ENCODE measurements at places on chromosomes 11 and 22. TPM values are rescaled to one million over a fixed set of nuclear protein-coding genes. Genes with fewer than 3 reads are reported as not detected.

DNA sequence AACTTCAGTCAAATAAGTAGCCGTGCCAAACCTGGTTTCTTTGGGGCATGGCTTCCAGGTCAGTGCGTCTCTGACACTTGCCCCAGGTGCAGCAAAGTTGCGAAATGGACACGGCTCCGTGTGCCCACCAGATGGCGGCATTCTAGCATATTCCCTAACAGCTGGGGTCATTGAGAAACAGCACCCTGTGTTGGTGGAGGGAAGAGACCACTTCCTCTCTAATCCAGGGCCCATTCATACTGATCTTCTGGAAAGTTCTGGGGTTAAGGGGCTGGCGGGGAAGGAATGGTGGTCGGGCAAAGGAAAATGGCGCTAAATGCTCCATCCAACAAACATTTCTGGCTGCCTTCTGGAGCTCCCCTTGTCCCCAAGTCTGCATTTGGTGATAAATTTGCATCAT, 141.2 kb upstream of the TIMP3 start:
- no peaks in the 10 kb centered on the region for H3K36me3 ChIP-seq
- H3K27ac ChIP-seq, result no peak overlapping the region
- no peaks in the 10 kb centered on the region for H3K27me3 ChIP-seq
- DNase-seq, result peak; percentile 49
- H3K4me1 ChIP-seq, result no peaks in the 10 kb centered on the region
- H3K4me3 ChIP-seq, result no peak overlapping the region

Gene CD248
- 69.7 TPM for total RNA-seq

DNA sequence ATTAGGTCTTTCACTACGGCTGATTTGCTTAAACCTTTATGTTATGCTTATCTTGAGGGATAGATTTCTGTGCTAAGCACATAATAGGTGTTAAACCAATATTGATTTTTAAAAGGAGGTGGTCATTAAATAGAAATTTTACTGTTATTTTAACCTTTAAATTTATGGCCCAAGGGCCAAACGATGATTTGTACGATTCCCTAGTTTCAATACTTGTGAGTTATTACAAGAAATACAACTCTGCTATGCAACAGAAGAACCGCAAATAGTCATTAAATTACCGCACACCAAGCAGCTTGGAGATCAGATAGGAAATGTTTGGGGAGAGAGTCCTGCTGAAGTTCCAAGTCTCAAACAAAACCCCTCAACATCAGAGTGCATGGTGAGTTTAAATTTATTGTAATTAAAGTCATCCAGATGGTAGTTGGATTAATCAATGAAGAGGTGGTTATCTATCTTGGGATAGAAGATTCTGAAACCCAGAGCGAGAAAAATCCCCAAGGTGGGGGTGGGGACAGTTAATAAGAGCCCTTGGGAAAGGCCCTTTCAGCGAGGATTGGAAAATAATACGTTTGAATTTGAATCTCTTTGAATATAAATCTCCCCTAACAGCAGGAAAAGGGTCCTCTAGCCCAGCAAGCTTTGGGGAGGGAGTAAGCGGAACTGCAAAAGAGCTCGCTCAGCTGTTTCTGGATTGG, 805 bp upstream of the QSER1 start:
- H3K27ac ChIP-seq, result peak overlapping the region; percentile 95
- no peak for DNase-seq
- no peaks in the 10 kb centered on the region for H3K27me3 ChIP-seq
- H3K36me3 ChIP-seq, result no peaks in the 10 kb centered on the region

DNA sequence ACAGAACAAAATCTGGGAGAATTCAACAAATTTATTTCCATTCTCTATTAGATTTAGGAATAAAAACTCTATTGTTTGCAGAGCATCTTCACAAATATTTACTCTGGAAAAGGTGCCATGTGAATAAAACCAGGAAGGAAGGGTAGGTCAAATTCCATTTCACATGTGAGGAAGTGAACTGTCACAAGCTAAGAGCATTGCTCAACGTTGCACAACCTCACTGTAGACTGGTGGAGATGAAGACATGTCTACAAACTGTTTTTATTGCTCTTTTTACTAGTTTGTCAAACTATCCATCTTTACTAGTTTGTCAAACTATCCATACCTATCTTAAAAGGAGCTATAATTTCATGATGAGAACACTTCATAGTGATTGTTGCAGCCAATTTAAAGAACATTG, 236.4 kb downstream of the CNTN5 start:
- no peaks in the 10 kb centered on the region for H3K27me3 ChIP-seq
- H3K36me3 ChIP-seq, result no peaks in the 10 kb centered on the region
- DNase-seq, result no peak
- no peak overlapping the region for H3K4me3 ChIP-seq
- no peak overlapping the region for H3K27ac ChIP-seq

GRCh38 chr22:23910496-23911190, 16.5 kb downstream of the MIF start:
- no peak overlapping the region for H3K4me3 ChIP-seq
- no peak for DNase-seq
- peaks cover 21% of the 10 kb centered on the region for H3K4me1 ChIP-seq
- no peaks in the 10 kb centered on the region for H3K36me3 ChIP-seq

Gene ST14
- total RNA-seq, result 10.8 TPM

GRCh38 chr11:8917157-8917825, 6.3 kb downstream of the AKIP1 start:
- no peaks in the 10 kb centered on the region for H3K4me1 ChIP-seq
- no peaks in the 10 kb centered on the region for H3K27me3 ChIP-seq
- peak overlapping the region; percentile 74 for H3K27ac ChIP-seq
- no peaks in the 10 kb centered on the region for H3K36me3 ChIP-seq
- peak overlapping the region; percentile 10 for H3K4me3 ChIP-seq
- no peak for DNase-seq

Gene IL17REL
- not detected for total RNA-seq

Gene MOGAT2
- not detected for total RNA-seq

Gene LMNTD2
- 2.0 TPM for total RNA-seq

Gene PATE2
- not detected for total RNA-seq

Gene APOA4
- not detected for total RNA-seq

Gene HBG1
- total RNA-seq, result not detected

DNA sequence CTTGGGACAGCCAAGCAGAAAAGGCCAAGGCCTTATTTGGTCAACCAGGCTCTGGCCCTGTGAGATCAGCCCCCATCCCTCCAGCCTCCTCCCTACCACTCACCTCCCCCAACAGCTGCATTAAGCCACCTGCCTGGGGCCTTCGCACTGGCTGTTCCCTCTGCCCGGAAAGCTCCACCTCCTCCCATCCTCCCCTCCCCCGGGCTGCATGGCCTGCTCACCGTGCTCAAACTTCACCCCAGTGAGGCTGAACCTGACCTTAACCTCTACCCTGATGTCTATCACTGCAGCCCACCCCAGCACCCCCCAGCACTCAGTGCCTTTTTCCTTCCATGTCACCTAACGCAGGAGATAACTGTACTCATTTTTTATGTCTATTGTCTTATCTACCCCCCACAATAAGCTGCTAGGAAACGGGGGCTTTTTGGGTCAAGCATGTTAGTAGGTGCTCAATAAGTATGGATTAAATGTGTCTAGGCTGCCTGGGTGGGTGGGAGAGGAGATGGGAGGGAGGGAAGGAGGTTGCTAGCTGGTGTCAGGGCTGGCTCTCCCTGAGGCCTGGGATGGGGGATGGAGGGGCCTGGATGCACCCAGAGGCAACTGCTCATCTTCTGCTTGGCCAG, 912 bp downstream of the PTPRCAP start:
- peaks cover 99% of the 10 kb centered on the region for H3K36me3 ChIP-seq
- H3K4me1 ChIP-seq, result peaks cover 16% of the 10 kb centered on the region
- DNase-seq, result no peak
- peak overlapping the region; percentile 43 for H3K27ac ChIP-seq
- peak overlapping the region; percentile 55 for H3K4me3 ChIP-seq

DNA sequence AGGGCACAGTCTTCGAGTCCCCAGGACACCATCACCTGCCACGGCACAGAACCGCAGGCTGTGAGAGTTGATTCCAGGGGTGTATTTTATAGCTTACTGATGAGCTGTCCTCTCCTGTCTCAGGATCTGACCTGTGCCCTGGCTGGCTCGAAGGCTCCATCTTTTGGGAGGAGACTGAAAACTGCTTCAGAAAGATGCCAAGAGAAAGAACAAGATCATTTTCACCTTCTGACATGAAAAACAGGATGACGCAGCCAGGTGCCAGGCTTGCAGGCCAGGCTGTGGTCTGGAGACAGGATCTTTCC, 2.2 kb downstream of the MRGPRD start:
- H3K27ac ChIP-seq, result no peak overlapping the region
- no peak overlapping the region for H3K4me3 ChIP-seq
- H3K4me1 ChIP-seq, result peaks cover 53% of the 10 kb centered on the region
- no peaks in the 10 kb centered on the region for H3K27me3 ChIP-seq

DNA sequence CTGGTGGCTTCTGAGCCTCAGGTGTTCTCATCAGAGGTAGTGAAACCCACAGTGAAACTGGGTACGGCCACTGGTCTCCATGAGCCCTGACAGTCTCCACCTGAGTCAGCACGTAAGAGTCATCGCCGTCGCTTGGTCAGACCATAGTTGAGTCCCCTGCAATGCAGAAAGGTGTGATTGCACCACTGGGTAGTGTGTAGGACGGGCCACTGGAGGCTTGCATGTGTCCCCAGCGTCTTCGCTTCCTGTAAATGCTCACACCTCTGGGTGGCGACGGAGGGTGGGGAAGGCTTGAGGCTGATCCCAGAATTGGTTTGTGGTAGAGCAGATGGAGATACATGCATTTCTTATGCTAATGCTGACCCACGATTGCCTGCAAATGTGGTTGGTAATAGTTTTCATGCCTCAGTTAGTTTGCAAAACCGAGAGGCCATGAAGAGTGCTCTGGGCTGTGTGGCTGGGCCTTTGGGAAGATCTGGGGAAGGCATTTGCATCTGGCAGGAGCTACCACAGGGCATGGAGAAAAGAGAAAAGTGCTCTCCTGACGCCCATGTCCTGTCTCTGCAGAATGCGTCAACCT, 26.5 kb downstream of the CTTN start:
- no peaks in the 10 kb centered on the region for H3K27me3 ChIP-seq
- no peak for DNase-seq
- H3K4me3 ChIP-seq, result no peak overlapping the region
- H3K4me1 ChIP-seq, result peaks cover 39% of the 10 kb centered on the region

Gene GPR83
- not detected for total RNA-seq

DNA sequence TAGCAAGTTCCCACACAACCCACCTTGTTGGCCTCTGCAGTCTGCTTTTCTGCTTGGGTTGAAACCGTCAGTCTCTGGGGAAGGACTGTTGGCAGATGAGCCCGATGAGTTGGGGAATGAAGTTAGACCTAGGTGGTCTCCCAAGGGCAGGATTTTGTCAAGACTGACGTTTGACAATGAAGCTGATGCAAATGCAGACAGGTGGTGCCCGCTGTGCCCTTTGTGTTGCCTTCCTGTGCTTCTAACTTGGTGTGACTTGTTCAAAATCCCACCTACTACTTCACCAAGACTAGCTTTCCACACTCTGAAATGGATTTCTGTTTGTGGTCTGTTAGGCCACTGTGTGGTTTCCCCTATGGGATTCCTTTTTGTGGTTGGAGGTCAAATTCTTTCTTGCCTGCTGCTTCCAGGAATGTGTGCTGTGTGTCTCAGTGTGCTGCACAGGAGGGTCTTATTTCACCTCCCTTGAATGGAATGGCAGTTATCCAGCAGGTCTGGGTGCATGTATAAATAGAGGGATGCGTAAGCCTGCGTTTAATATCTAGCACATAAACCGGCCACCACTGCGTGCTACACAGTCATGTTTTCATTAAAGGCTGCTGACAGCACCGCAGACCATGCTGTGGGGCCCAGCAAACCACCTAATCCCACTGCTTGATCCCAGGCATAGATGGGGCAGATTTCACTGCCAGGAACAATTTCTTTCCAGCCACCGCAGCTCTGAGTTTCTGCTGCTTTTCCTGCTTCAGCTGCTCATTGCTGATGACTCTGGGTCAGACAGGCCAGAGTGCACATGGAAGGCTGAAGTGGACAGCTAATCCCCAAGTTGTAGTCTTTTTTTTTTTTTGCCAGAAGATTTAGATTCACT, 44.8 kb downstream of the ADAMTS8 start:
- H3K4me1 ChIP-seq, result no peaks in the 10 kb centered on the region
- no peak for DNase-seq
- no peaks in the 10 kb centered on the region for H3K27me3 ChIP-seq
- no peaks in the 10 kb centered on the region for H3K36me3 ChIP-seq
- H3K27ac ChIP-seq, result no peak overlapping the region

GRCh38 chr22:41940832-41941765, 5.9 kb downstream of the CENPM start:
- peaks cover 15% of the 10 kb centered on the region for H3K4me1 ChIP-seq
- no peak overlapping the region for H3K4me3 ChIP-seq
- no peaks in the 10 kb centered on the region for H3K36me3 ChIP-seq
- DNase-seq, result peak; percentile 92

Gene DEUP1
- total RNA-seq, result not detected

DNA sequence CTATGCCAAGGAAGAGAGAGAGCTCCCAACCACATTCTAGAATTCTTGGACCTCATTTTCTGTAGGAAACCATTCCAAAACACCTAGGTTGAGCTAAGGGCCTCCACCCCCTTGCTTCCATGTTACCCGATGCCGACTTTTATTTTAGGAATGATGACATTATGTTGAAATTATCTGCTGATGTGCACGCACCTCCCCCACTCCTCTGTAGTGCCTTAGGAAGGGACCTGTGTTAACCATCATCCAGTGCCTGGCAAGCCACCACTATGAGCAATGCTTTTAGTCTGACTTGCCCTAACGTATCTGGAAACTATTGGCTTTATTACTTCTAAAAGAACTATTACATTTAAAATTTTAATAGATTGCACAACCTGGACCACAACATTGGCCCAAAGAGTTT, 42.1 kb downstream of the NCAPD3 start:
- no peaks in the 10 kb centered on the region for H3K4me1 ChIP-seq
- no peak for DNase-seq
- H3K36me3 ChIP-seq, result peaks cover 68% of the 10 kb centered on the region
- no peak overlapping the region for H3K27ac ChIP-seq
- H3K27me3 ChIP-seq, result no peaks in the 10 kb centered on the region

Gene FGF3
- not detected for total RNA-seq

DNA sequence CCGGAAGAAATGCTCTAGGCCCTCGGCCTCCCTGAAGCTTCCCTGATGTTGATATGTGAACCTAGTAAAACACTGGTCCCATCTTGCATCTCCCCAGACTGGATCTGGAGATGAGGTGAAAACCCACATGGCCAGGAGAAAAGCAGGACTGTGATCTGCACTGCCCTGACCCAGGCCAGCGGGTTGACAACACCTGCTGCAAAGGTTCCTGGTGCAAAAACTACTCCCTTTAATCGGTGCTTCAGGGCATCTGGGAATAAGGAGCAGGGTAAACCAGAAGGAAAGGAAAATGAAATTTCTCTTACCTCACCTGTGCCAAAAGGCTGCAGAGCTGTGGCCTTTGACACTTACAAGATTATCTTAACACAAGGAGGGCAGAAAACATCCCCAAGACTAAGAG, 30.6 kb downstream of the PACSIN2 start:
- H3K4me3 ChIP-seq, result no peak overlapping the region
- H3K27ac ChIP-seq, result no peak overlapping the region
- H3K36me3 ChIP-seq, result no peaks in the 10 kb centered on the region
- H3K27me3 ChIP-seq, result no peaks in the 10 kb centered on the region
- peaks cover 8% of the 10 kb centered on the region for H3K4me1 ChIP-seq

Gene UBQLNL
- 3.7 TPM for total RNA-seq

- H3K27me3 ChIP-seq, result no peaks in the 10 kb centered on the region
- no peaks in the 10 kb centered on the region for H3K4me1 ChIP-seq
- no peak for DNase-seq
- no peaks in the 10 kb centered on the region for H3K36me3 ChIP-seq
Observed at GRCh38 chr22:30810105-30810504, 115.4 kb downstream of the OSBP2 start.

Data from tibial nerve (tissue), 4 donors.